Right renal pelvis (tissue), 4 donors: ENCODE measurements at places on chromosomes 5 and 9.

GRCh38 chr5:172771439-172772111, 580 bp upstream of the DUSP1 start:
- DNase-seq = peak; percentile 78

- DNase-seq = no peak
Measured at GRCh38 chr5:168947212-168947868, 353.6 kb downstream of the SLIT3 start.

DNA sequence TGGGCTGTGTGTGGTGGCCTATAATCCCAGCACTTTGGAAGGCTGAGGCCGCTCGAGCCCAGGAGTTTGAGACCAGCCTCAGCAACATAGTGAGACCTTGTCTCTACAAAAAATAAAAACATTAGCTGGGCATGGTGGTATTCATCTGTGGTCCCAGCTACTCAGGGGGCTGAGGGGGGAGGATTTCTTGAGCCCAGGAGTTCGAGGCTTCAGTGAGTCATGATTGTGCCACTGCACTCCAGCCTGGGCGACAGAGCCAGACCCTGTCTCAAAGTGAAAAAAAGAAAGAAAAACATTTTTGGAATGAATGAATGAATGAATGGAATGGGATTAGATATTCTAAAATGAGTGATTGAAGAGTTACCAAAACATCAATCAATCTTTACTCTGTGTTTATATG, 85.8 kb downstream of the FGF1 start:
- no peak for DNase-seq

DNA sequence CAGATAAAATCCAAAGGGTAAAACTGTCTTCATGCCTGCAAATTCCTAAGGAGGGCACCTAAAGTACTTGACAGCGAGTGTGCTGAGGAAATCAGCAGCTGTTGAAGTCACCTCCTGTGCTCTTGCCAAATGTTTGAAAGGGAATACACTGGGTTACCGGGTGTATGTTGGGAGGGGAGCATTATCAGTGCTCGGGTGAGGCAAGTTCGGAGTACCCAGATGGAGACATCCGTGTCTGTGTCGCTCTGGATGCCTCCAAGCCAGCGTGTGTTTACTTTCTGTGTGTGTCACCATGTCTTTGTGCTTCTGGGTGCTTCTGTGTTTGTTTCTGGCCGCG, 727 bp upstream of the ADRB2 start:
- no peak for DNase-seq

- no peak for DNase-seq
Measured at GRCh38 chr9:5352637-5353248, 13.1 kb upstream of the RLN1 start.

- no peak for DNase-seq
Measured at GRCh38 chr5:111135946-111136345, 43.8 kb downstream of the WDR36 start.
